Frontal cortex (tissue), 4 donors: ENCODE measurements at places on chromosomes 7 and 10. TPM values are rescaled to one million over a fixed set of nuclear protein-coding genes. Genes with fewer than 3 reads are reported as not detected.

The AHR gene
- total RNA-seq, result 13.9 TPM

The GIMAP5 gene
- total RNA-seq, result 3.7 TPM

The FGL2 gene
- 2.9 TPM for total RNA-seq

The PAX4 gene
- total RNA-seq, result not detected

The TET1 gene
- total RNA-seq, result 39.9 TPM

The LRRTM3 gene
- total RNA-seq, result 14.7 TPM

The TMEM178B gene
- 53.0 TPM for total RNA-seq

The RTKN2 gene
- total RNA-seq, result 4.5 TPM

The CRPPA gene
- total RNA-seq, result 9.0 TPM

The VAX1 gene
- total RNA-seq, result 1.2 TPM

The C10orf95 gene
- 0.82 TPM for total RNA-seq

The TAC1 gene
- total RNA-seq, result 21.2 TPM

The NFE2L3 gene
- 9.8 TPM for total RNA-seq

The STK17A gene
- 13.0 TPM for total RNA-seq
